Myocyte (in vitro differentiated cells): ENCODE measurements at places on chromosomes 1 and 21.

DNA sequence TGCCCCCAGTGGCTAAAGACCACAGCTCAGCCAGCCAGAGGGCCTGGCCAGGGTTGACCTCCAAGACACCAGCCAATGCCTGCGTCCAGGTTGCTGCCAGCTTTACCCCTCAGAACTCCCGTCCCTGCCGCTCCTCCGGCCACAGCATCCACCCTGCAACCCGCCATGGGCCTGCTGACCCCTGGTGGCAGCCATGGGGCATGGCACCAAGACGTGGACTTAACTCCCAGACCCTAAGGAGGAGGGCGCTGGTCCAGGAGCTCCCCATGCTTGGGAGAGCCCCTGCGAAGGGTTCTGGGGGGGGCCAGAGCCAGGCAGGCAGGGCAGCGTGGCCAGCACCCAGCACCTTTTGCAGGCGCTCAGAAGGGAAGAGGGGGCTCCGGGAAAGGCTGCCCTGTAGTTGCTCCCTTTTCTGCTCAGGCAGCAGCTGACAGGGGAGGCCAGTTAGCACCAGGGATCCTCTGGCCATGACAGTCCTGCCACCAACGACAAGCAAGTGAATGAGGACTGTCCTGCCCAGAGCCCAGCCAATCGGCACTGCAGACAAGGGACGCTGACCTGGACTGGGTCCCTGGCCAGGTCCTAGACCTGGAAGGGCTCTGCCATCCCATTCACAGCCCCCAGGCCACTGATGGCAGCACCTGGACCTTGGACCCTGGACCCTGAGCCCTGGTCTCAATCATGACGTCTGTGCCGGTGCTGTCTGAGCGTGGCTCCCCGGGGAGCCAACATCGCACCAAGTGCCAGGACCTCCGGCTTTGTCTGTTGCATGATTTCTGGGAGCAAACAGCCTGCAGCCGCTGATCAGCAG, 246.2 kb downstream of the NPHP4 start:
- DNase-seq = peak; percentile 34

DNA sequence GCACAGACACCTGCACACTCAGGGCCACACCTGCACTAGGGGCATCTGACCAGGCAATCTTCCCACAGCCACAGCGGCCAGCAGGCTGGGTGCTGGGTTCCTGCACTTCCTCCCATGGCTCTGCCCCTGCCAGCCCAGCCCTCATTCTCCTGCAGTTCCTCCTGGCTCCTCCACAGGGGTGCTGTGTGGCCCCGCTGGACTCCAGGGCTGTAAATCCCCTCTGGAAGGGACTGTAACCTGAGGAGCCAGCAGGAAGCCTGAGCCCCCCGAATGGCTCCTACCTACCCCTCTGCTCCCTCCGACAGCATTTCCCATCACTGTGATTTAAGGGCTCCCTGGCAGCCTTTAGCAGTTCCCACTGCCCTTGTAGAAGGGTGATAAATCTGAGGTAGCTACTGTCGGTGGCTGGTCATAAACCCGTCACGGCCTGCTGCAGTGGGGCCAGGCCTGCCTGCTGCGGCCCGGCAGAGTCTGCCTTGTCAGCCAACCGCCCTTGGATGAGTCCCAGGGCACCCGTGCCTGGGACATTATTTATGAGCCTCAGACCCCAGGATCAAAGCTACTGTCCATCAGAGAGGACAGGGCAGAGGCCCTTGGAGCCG, 8.8 kb downstream of the UBL4B start:
- no peak for DNase-seq

GRCh38 chr1:44662683-44663030, 11.6 kb downstream of the TMEM53 start:
- DNase-seq = no peak

DNA sequence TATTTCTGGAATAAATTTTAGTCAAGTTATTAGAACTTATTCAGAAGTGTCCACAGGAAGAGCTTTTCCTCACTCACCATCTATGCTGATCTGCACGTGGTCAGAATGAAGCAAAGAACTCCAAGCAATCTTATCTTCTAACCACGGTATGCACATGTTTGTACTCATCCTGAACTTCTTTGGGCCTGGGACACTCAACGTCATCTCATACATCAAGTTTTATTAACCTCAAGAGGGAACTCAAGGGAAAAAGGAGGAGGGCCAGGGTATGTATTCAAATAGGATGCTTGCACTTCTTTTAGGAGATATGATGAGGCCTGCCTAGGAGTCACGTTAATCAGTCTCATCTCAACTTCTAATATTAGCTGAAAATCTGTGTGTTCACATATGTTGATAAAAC, 142.5 kb downstream of the C1orf94 start:
- no peak for DNase-seq

DNA sequence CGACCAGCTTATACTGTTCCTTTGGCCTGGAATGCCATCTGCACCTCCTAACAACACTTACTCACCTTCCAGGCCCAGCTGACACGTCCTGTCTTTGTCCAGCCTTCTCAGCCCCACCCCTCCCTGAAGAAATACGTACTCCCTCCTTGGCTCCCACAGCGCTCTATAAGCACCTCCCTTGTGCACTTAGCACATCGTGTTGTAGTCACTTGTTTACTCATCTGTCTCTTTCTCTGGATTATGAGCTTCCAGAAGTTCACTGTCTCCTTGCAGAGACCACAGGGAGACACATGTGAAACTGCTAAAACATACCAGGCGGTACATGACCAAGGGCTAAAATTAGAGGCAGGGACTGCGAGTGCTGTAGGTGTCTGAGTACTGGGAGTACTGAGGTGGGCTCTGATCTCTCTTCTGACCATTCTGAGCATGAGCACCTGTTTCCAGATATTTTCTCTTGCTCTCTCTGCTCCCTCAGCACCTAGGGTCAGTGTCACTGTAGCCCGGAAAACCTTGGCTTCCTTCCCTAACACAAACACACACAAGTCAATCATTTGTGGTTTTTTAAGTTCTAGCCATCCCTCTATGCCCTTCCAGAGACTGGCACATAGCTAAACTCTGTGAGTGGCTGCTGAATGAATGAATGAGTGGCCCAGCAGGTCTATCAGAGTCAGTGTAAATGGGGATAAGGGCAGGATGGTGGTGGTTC, 5.1 kb downstream of the DCST1 start:
- peak; percentile 68 for DNase-seq

DNA sequence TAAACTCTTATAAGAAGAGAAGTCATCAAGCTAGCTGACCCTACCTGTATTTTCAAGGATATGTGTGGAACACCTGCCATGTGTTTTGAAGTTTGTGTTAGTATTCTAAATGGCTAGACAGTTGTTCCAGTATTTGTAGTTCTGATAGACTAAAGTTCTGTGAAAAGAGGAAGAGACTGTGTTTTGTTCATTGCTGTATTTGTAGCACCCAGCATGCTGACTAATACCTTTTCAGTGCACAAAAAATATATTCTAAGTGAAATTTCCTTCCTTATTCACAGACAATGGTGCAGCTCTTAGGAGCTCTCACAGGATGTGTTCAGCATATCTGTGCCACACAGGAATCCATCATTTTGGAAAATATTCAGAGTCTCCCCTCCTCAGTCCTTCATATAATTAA, 8.2 kb upstream of the METTL18 start:
- DNase-seq = no peak

GRCh38 chr1:242089911-242090310, 91.0 kb upstream of the MAP1LC3C start:
- DNase-seq = no peak

- no peak for DNase-seq
Measured at GRCh38 chr1:113652771-113653170, 106.5 kb downstream of the PHTF1 start.

DNA sequence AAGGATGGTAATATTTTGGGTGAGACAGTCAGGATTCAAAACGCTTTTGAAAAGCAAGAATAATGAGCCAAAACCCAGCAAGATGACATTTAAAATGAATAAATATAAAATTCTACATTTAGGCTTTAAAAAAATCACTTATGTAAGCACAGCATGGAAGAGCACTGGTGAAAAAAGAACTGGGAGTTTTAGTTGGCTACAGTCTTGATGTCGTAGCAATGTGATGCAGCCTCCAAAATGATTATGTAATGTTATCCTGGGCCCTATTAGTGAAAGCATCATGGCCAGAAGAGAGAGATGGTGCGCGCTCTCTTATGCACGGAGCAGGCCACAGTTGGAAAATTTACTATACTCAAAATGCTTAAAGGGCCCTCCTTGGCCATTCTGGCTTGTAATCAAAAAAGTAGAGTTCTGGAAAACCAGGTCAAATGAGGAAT, 5.1 kb downstream of the KCNJ9 start:
- no peak for DNase-seq

DNA sequence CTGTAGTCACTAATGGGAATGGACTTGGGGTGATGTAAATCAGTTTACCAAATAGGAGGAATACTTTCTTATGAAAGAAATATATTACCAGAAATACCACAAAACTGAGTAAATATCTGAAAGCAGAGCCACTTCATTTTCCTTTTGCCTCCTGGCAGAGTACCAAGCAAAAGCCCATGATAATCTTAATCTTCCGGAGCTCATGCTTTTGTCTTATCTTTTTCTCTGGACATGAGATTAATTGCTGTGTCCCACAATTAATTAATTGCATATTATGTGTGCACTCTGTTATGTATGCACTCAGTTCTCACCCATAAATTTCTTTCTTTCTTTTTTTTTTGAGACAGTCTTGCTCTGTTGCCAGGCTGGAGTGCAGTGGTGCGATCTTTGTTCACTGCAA, 94.1 kb upstream of the PDE4B start:
- no peak for DNase-seq

DNA sequence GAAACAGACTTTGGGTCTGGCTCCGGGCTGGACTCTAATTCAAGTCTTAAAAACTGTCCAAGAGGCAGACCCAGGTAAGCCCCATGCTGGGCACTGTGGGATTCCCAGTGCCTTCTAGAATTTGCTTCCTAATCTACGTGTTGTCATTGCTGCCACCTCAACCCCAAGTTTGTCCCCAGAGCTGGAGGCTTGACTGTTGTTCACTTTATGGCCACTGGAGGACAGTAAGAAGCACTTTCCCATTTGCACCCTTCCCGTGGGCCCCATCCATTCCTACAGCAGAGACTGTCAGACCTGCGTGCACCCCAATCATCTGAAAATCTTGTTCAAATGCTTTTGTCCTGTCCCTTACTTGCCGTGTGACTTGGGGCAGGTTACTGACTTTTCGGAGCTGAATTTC, 29.4 kb upstream of the VASH2 start:
- DNase-seq = no peak

DNA sequence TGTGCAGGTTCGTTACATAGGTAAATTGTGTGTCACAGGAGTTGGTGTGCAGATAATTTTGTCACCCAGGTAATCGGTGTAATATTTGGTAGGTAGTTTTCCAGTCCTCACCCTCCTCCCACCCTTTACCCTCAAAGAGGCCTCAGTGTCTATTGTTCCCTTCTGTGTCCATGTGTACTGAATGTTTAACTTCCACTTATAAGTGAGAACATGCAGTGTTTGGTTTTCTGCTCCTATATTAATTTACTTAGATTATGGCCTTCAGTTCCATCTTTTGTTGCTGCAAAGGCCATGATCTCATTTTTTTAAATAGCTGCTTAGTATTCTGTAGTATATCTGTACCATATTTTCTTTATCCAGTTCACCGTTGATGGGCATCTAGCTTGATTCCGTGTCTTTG, 87.3 kb downstream of the RPS6KC1 start:
- DNase-seq = no peak

GRCh38 chr1:171742577-171742922, 685 bp upstream of the VAMP4 start:
- DNase-seq = peak; percentile 72

GRCh38 chr21:14876524-14876840, 188.3 kb downstream of the NRIP1 start:
- no peak for DNase-seq

DNA sequence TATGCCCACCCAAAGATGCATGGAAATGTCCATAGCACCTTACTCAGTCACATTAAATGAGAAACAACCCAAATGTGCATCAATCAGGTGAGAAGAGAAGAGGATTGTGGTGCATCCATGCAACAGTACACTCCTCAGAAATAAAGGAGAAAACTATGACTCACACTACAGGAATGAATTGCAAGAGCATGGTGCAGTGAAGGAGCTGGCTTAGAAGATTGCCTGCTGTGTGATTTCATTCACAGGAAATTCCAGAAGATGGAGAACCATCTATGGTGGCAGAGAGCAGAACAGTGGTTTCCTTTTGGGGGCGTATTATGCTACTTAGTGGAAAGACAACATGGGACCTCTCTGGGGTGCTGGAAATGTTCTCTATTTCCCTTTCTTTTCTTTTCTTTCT, 278.6 kb upstream of the AJAP1 start:
- DNase-seq = no peak

GRCh38 chr21:46128106-46128932, 27.1 kb downstream of the FTCD start:
- DNase-seq = no peak
